ENCODE measurements at places on chromosomes 4 and X.

GRCh38 chrX:106897259-106897658 lies 5.9 kb downstream of the RIPPLY1 start:
- DNase-seq, result no peak

DNA sequence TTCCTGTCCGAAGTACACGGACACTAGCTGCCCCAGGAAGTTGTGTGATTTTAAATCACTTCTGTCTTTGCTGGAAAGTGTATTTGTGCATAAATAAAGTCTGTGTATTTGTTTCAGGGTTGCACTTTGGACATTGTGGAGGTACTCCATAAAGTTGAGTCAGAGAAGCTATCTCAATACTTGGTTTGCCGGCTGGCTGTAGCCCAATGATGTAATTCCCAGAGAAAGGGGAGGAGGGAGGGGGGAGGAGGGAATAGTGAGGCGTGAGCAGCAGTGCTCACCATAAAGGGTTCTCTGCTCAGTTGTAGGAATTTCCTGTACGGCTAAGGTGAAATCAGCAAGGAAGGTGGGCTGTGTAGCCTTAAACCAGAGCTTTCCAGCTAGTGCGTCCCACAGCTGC lies 7.5 kb downstream of the APEX2 start:
- no peak for DNase-seq

DNA sequence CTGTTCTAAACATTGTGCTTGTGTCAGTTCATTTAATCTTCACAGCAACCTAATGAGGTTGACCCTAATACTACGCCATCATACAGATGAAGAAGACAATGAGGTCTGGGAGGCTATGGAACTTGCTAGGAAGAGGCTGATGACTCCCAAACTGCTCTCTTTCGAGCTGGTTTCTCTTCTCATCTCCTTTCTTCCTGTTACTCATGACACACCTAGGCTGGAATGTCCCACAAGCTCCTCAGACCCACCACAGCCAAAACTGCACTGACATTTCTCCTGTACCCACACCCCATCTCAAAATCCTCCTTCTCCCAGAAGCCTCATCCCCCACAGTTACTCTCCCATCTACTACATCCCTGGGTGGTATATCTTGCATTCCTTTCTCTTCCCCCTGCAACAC lies 27.4 kb upstream of the PJA1 start:
- DNase-seq, result no peak

DNA sequence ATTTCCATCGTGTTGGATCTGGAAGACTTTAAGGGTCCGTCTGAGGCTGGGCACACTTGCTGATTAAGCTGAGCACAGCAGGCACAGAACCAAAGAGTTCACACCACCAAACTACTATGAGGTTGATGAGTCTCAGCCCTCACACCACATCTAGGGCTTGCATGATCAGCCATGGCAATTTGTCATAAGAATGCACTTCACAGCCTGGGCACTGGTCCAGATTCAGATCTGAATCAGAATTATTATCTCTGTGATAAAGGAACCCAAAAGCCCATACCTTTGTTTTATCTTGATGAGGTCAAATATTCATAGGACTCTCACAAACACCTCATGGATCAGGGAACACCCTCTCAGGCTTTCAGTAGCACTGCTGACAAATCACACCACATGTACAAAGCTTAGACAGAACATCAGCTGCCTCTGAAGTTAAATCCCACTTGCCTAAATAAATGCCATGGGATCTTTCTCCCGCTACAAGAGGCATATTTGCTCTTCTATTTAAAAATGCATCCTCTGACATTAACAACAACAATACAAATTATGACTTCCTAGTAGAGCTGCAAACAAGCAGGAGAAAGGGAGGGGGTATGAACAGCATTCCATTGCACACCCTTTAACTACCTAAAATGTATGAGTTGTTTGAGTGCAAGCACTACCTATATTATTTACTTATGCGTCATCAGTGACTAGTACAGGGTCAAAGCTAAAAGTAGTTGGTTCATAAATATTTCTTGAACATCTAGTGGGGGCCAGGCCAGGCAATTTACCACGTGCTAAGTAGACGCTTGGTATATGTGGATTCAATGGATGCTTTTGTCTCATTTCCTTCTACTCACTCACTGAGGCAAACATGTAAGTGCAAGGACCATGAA lies 186.3 kb upstream of the FGF13 start:
- no peak for DNase-seq

DNA sequence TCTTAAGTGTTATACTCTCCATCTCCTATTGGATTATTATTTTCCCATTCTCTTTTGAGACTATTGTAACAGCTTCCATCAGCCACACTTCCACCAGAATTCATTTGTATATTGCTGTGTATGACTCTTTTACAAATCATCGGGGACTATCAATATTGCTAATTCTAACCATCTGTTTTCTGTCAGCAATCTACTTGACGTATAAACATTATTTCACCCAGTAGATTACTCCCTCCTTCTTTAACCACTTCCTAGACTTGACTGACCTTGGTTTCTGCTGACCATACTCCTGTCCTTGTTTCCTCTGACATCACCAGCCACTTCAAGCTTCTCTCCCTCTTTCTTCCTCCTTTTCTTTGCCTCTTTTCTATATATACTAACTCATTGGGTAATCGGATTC lies 402.9 kb downstream of the PCDH18 start:
- DNase-seq, result no peak

DNA sequence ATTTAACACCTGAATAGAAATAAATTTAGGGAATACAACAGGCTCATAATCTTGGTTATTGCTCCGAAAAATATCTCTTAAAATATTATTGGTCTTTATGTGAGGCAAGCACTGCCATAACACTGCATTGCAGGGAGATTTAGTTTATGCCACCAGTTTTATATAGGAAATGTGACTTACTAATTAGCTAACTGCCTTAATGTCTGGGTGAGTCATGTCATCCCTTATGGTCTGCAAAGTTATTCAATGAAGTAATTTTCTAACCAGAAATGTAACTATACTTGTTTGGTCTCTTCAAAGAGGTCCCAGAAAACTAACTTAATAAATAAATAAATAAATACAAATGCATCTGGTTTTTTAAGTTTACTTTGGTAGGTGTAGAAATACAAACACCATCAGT lies 597.2 kb downstream of the GALNTL6 start:
- DNase-seq, result no peak

DNA sequence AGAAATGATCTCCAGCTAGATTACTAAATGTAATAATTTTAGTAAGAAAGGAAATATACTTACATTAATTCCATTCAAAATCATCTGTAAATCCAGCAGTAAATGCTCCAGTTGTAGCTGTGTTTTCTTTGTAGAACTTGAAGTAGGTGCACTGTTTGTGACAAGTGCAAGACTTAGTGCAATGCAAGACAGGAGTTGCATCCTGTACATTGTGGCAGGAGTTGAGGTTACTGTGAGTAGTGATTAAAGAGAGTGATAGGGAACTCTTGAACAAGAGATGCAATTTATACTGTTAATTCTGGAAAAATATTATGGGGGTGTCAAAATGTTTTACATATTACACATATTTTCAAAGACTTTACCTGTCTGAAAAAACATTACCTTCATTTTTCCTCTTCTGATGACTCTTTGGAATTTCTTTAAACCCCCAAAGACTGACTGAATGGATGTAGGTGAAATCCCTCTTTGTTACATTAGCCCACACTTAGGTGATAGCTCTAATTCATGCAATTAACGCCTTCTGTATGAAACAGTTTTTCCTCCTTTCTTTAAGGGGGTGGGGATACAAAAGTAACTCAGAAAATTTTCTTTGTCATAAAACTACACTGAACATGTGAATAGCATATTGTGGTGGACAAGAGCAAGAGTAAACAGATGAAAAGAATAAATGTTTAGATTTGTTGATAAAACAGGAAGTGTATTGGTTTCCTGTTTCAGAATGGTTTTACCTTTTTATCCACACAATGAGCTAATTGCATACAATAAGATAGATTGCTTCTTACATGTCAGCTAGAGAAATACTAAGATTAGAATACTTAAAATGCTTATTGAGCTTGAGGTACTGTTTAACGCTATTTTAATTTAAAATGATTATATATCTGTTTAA lies at the start of gene IL2:
IL2 (minus strand) TSS at position 495 of the 886 bp plus-strand sequence; CDS start at position 210, 285 bp downstream.
- DNase-seq, result no peak

- DNase-seq, result no peak
Measured at GRCh38 chr4:148420397-148420796, 21.8 kb downstream of the NR3C2 start.

GRCh38 chr4:15333692-15334633 lies 93.9 kb upstream of the C1QTNF7 start:
- DNase-seq, result no peak

DNA sequence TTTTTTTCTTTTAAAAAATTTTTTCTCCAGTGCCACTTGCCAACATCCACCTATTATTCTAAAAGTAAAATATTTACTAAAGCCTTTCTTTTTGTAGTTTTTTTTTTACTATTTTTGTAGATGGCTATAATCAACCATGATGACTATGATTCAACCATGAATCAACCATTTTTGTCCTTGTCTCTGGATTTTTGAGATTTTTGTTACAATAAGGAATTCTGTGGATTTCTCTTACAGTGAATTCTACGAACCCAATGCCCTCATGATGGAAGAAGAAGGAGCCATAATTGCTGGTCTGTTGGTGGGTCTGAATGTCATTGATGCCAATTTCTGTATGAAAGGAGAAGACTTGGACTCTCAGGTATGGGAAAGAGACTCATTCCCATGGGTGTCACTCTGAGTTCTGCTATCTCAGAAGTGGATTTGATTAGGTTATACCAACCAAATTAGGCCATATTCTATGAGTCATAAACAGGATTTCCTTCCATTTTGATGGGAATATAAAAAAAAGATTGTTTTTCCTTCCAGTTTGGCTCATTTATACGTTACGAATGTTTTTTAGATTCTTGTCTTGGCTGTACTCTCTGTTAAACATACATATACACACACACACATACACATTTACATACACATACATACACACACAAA lies 46.7 kb downstream of the RUFY3 start:
- no peak for DNase-seq

DNA sequence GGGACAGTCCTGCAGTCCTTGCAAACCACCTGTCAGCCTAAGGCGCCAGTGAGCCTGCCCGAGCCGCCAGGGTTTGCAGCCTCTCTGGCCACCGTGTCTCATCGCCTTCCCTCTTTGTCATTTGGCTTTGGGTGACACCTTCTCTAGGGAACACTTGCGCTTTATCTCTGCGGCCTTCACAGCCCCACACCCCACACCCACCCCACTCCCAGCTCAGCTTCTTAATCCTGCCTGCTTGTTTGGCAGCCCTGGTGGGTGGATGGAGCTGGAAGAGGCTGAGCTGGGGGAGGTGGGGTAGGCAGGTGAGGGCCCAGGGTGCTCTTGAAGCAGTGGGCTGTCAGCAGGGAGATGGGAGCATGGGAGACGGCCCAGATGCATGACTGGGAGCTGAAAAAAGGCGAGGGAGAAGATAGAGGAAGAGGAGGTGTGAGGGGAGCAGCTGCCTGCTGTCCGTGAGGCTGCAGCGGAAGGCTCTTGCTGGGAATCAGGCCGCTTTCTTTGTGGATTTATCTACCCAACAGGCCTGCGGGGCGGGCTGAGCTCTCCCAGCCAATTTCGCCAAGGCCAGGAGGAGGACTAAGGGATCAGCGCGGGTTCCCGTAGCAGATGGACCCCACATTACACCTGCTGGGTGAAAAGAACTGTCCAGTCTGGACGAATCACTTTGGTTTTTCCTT lies 97.5 kb upstream of the STOX2 start:
- DNase-seq, result no peak

- no peak for DNase-seq
Measured at GRCh38 chrX:154378059-154378798, 866 bp upstream of the EMD start.

- DNase-seq, result no peak
Measured at GRCh38 chr4:11603591-11604194, 175.0 kb upstream of the HS3ST1 start.

DNA sequence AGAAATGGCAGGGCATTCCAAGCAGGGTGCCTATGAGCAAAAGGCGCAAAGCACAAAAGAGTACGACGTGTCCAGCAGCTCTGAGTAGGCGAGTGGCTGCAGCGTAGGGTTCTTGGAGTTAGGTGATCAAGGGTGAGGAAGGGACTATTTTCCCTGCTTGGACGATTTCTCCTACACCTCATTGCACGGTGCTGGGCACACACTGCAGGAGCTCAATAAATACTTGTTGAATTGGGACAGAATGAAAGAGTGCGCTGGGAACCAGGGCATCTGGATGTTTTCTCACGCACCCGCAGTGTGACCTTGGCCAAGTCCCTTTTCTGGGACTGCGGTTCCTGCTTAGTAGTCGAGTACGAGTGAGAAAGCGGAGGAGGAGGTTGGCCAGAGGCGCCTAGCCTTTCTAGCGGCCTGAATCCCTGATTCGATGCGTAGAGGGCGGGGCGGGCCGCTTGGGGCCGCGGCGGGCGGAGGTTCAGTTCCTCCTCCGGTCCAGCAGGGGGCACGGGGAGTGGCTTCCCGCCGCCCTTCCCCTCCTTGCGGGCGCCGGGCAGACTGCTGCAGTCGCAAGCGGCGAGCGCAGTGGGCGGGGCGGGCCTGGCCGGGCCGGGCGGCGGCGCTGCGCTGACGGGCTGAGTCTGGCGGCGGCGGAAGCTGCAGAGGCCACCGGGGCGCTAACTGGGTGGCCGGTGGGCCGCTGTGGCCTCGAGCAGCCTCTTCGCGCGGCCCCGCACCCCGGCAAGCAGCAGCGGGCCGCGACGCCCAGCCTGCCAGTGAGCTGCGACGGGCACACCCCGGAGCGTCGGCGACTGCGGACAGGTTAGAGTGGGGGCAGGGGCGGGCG lies at the start of gene FAM199X:
FAM199X (plus strand) TSS at position 560 of the 841 bp plus-strand sequence. CDS start 333 bp downstream, outside the sequence.
- peak; percentile 54 for DNase-seq

Data from esophagus squamous epithelium (tissue), 5 donors.